Stimulated activated naive CD4-positive, alpha-beta T cell treated with Interleukin-2 at 50 U/mL for 16 hours (primary cell): ENCODE measurements at places on chromosomes 7 and 10.
A peak's percentile ranks its signal among the peaks of the same experiment; 100 is the strongest.

- no peak for DNase-seq
These were observed 284.7 kb upstream of the AKR1E2 start for GRCh38 chr10:4541292-4541691.

GRCh38 chr7:5065107-5065407, 19.4 kb downstream of the RBAK start:
- no peak for DNase-seq

- DNase-seq, result peak; percentile 18
These were observed 4.5 kb downstream of the KAZALD1 start for GRCh38 chr10:101066146-101066895.

DNA sequence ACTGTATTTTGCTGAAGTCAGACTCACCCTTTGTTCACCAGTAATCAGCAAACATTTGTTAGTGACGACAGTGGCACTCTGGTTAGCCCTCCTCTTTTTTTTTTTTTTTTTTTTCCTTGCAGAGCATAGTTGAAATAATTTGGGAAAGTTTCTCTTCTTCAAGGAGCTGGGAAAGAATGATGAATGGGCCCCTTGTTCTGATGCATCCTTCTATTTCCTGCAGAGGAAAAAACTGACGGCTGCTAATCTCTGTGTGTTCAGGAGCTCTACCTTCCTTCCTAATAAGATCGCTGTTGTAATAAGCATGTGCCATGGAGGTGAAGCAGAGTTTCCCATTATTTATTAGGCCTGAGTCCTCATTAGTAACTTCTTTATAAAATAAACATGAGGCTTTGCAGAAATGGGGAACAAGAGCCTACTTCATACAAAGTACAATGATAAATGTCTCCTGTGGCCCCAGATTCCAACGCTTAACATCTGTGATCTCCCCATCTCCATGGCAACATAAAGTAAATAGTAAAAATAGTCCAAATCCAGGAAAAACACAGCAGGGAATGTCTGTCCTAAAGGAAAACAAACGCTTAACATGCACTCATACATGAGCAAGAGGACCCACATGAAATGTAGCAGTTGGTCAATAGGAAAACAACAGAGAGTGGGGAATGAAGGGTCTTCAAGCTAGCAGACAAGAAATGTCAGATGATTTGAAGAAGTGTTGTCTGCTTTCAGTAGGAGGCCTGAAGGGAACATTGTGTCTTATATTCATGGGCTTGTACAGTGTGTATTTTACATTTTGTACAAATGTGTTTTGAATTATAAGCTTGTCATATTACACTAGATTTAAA, 59.1 kb upstream of the CALD1 start:
- DNase-seq, result no peak

DNA sequence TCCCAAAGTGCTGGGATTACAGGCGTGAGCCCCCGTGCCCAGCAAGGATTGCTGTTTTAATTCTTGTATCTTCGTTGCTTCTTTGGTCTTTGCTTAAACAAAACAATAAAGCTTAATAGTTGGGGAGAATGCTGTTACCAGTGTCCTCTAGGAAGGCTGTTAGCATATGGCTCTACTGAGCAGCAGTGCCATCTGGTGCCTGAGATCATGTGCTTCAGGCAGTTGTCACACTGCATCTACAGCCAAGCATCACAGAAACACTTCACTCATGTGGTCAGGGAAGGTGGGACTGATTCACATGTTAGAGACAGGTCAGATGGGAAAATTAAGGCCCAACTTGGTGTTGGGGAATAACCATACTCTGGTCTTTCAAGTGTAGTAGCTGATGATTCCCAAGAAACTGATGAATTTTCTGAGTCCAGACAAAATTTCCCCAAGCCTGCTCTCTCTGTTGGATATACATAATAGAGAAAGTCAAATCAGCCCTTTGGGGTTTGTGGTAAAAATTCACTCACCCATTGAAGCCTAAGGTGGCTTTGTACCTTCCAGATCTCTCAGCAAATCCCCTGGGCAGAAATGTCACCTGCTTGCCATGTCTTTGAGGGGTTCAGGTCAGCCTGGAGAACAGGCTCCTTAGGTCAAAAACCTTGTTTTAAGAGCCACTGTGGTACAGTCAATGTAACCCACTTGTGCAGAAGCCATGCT, 28.4 kb downstream of the UBE2D4 start:
- DNase-seq, result no peak

GRCh38 chr7:98040626-98041360, 50.8 kb upstream of the OCM2 start:
- DNase-seq, result no peak

DNA sequence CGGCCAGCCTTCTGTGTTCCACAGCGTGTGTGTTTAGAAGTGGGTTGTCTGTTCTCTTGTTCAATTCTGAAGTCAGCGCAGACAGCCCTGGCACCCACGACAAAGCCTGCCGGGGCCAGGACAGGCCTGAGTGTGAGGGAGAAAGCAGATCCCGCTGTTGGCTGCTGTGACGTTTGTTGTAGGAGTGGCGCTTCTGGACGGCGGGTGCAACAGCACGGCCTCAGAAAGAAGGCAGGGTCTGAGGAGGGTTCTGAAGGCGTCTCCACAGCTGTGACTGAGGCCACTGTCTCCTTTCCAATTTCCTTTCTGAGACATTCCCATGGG, 76.2 kb downstream of the VIPR2 start:
- DNase-seq, result no peak

DNA sequence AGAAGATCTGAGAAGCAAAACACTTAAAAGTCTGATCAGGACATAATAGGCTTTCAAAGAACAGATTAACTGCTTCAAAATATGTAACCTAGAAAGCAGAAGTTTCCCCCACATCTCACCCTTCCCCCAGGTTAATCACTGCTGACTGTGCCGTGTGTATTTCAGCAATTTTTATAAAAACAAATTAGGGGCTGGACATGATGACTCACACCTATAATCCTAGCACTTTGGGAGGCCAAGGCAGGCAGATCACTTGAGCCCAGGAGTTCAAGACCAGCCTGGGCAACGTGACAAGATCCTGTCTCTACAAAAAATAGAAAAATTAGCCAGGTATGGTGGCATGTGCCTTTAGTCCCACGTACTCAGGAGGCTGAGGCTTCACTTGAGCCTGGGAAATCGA, 67.6 kb upstream of the GATA3 start:
- DNase-seq, result no peak

GRCh38 chr7:17488829-17489228, 190.4 kb downstream of the AHR start:
- DNase-seq, result no peak
